ENCODE measurements at places on chromosomes 7 and 10.

DNA sequence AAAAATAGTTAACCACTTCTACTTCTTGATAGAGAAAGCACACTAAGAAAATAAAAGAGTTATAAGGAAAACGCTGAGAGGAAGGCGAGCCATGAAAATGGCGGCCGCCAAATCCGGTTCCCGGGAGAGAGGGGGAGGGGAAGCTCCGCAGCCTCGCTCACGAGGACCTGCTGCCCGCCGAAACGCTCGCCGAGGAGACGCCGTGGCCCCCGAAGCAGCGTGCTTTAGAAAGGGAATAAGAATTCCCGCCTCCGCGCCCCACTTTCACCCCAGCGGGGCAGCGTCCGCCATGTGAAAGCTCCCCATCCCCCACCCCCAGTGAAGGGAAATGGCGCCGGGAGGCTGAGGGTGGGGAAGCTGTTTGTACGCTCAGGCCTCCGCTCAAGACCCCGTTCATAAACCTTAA lies 505 bp downstream of the HNRNPA2B1 start:
- DNase-seq, result peak; percentile 68

GRCh38 chr7:29071203-29071874 lies 75.0 kb downstream of the CPVL start:
- DNase-seq, result no peak

DNA sequence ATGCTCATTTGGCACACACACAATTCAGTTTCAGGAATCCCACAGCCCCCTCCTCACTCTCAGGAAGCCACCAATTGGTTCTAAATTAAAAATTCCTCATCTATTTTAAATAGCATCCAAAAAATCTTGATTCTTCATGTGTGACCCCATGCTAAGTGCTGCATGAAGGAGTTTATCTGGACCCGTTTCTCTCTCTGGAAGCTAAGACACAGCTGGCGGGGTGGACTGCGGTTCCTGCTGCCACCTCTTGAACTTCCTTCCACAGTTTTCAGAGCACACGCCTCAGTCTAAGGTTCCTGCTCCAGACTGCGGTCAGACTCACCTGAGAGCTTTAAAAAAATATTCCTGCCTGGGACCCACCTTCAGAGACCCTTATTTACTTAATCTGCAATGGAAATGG lies 34.5 kb downstream of the LYZL1 start:
- DNase-seq, result no peak

- DNase-seq, result no peak
Observed at GRCh38 chr7:155959894-155960293, 147.6 kb upstream of the SHH start.

DNA sequence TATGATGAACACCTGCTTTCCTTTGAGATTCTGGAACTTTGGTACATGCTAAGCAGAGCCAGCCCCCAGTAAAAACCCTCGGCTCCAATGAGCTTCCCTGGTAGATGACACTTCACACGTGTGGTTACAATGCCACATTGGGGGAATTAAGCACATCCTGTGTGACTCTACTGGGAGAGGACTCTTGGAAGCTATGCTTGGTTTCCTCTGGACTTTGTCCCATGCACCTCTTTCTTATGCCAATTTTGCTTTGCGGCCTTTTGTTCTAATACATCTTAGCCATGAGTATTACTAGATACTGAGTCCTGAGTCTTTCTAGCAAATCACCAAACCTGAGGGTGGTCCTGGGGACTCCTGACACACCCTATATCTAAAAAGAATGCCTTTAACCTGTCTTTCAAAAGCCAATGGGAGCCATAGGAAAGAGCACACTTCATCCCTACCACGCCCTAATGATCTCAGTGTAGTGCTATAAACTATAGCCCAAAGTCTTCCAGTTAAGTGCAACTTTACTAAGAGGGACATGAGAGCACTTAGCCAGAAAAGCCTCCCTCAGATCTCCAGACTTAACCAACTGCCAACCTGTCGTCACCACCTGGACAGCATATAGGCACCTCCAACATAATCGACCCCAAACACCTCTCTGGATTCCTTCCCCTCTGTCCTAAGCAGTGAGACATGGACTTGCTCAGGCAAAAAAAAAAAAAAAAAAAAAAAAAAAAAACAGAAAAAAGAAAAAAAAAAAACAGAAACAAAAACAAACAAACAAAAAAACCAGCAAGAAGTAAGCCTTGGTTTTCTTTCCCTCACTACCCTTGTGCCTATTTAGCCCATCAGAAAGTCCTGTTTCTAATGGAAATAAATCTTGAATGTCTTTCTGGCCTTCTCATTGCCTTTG lies 37.4 kb downstream of the CCDC6 start:
- DNase-seq, result no peak

DNA sequence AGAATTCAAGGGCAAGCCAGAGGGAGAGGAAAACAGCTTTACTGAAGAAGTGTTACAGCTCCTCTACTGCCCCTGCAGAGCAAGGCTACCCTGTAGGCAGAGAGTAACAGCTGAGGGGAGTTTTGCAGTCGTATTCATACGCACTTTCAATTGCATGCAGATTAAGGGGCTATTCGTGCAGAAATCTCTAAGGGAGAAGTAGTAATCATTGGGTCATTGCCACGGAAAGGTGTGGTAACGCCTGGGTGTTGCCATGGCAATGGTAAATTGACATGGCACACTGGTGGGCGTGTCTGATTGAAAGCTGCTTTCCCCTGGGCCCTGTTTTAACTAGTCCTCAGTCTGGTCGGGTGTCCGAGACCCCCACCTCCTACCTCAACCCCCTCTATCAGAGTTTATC lies 227.2 kb downstream of the NSUN6 start:
- no peak for DNase-seq

GRCh38 chr10:74976565-74976964 lies 134.9 kb upstream of the SAMD8 start:
- no peak for DNase-seq

DNA sequence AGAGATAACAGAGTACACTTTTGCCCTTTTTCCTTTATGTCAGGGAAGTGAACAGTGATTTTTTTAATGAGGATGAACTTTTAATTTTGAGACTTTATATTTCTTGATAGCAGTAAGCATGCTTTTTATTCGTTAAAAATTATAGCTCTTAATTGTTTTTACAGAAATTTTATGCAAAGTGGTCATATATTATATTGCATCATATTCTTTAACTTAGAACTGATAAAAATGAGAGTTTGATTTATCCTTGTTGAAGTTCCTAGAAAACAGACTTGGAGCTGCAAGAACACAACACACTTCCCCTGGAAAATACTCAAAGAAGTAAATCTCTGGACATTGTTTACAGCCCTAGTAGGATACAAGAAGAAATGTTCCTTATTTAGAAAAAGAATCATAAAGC lies 21.2 kb upstream of the MINDY3 start:
- no peak for DNase-seq

- no peak for DNase-seq
Observed at GRCh38 chr7:3605222-3605621, 304.2 kb downstream of the SDK1 start.

- DNase-seq, result peak; percentile 80
Observed at GRCh38 chr10:44071479-44071878, 313.4 kb downstream of the CXCL12 start.

GRCh38 chr10:944034-944831 lies 12.7 kb upstream of the LARP4B start:
- peak; percentile 22 for DNase-seq

DNA sequence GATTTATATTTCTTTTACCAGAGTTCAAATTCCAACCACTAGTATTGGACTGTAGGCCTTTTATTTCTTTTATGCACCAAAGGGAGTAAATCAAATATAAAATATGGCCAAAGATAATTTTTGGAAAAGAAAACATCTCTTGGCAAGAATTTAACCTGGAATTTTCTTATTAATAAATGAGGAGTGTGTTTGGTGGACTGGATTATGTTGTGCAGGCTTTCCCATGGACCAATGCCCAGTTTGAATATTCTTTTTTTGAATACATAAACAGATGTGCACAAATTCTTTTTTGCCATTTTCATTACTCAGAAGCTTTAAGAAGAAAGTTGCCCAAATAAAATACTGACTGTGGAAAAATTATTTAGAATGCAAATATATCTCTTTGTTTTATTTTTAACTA lies 22.1 kb upstream of the PRKG1 start:
- DNase-seq, result peak; percentile 75

GRCh38 chr7:48102530-48102929 lies 13.5 kb downstream of the UPP1 start:
- DNase-seq, result no peak

- DNase-seq, result no peak
Observed at GRCh38 chr7:65910237-65910636, 37.4 kb downstream of the VKORC1L1 start.

- DNase-seq, result no peak
Observed at GRCh38 chr7:4167385-4167910, 514.6 kb upstream of the FOXK1 start.

DNA sequence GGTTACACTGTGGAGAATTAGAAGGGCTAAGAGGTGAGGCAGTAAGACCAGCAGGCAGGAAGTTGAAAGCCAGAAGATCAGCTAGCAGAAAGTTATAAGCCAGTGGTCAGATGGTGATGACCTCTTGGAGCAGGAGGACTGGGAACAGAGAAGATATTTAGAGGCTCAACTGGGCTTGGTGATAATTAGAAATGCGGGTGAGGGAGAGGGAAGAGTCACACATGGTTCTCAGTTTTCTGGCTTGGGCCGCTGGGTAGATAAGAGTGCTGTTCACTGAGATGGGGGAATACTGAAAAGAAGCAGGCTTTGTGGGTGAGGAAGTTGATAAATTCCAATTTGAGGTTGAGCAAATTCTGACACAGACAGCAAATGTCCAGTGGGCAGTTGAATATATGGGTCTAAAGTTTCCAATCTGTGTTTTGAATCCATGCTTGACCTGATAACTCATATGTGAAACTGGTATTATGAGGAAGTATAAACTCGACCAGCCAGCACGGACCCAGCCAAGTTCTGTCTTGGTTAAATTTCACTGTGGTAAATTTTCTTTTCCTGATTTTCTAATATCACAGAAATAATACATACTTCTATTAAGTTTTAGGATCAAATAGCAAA lies 22.7 kb downstream of the LSMEM1 start:
- DNase-seq, result no peak

DNA sequence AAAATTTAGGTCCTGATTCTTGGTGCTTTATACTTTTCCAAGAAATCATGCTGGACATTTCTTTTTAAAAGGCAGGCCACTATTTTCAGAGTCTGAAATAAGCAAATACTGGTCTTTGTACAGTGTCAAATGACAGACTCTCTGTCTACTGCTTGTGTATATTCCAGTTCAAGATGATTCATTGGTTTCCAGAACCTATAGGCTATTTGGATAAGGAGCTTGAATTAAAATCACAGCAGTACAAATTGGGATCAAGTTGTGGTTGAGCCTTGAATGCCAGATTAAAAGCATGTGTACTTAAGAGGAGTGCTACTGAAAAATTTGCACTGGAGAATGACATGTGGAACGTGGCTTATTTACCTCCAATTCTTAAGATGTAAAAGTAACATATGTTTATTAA lies 10.7 kb downstream of the KMT2E start:
- no peak for DNase-seq

DNA sequence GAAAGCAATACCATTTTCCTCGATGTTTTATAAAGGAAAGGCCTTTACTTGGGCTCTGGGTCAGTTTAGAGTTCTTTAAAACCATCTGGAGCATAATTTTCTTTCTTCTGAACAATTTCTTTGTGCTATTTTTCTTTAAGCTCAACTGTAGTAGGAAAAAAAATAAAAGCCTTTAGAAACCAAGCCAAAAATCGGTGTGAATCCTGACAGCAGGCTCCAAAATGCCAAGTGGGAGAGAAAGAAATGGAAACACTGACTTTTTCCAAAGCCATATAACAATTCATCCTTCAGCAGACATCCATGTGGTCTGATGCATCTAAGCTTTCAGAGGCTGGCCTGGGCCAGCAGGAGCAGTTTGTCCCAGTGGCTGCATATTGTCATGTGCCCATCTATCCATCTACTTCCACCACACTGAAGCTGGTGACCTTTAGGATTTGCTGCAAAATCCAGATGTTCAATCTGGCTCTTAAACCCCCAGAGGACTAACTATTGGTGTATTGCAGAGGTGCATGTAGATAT lies 23.0 kb upstream of the ITPRID1 start:
- no peak for DNase-seq

- no peak for DNase-seq
Observed at GRCh38 chr10:36116731-36117130, 474.6 kb upstream of the FZD8 start.

GRCh38 chr10:6140965-6141295 lies 52.1 kb downstream of the RBM17 start:
- DNase-seq, result no peak

DNA sequence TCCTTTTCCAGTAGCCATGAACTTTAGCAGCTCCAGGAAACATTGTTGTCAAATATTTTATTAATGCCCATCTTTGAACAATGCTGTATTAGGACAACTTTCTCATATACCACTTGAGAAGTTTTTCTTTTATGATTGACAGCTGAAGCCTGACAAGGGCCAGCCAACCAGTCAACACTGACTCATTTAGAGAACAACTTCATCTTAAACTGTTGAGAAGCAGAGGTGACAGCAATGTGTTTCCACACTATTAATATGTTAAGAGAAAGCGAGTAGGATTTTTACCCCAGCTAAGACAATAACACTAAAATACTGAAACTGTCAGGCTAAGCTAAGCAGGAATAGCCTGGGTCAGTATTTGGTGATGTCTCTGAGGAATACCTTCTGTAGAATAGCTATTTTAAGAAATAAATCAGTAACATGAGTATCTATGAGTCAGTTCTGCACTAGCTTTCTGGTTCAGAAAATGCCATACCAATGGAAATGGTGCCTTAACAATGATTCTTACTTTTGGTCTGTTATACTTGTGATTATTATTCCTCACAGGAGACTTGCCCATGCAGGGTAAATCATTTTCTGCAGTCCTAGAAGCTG lies 168.8 kb upstream of the POT1 start:
- no peak for DNase-seq

DNA sequence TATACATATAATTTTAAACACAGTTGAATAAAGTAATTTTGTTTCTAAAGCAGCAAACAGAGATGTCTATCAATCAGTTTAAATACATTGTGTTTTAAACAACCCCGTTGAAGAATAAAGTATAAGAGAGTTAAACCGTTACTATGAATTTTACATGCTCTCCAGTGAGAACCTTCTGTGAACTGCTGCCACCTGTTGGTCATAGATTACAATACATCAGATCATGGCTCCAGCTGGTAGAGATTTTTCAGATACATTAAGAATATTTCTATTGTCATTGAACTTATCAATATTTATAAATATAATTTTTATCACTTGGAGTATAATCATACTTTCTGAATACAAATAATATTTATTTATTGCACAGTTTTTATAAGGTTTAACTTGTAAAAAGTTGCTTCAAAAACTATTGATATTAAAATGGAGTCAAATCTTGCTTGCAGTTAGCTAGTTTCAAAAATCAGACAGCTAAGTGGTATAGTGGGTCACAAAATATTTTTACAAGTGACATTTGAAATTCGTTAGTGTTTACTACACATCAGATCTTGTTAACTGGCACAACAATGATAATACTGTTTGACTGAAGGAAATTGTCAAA lies 561.2 kb upstream of the PHF14 start:
- peak; percentile 63 for DNase-seq
